ENCODE measurements at places on chromosomes 4 and X.
A peak's percentile ranks its signal among the peaks of the same experiment; 100 is the strongest.

- DNase-seq: no peak
Measured at GRCh38 chrX:152817078-152817764, 13.3 kb downstream of the CETN2 start.

- peak; percentile 2 for DNase-seq
Measured at GRCh38 chrX:100829730-100830129, 9.5 kb downstream of the CSTF2 start.

GRCh38 chr4:85500110-85500867 lies 25.3 kb downstream of the ARHGAP24 start:
- no peak for DNase-seq

DNA sequence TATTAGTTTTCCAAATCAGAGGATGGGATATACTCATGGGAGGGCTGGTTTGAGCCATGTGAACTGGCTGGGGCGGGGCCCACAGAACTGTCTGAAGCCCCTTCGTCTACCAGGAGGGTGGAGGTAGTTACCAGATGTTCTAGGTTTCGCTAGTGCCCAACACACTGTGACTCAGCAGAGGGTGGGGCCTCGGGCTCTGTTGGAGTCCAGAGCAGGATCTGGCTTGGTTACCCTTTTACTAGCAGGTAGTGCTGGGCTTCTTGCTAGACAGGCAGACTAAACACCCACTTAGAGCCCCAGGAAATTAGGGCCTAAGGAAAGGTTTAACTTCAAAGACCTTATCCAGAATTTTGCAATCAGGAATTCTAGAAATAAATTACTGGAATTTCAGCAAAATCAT lies 56.2 kb upstream of the CHRDL1 start:
- no peak for DNase-seq

DNA sequence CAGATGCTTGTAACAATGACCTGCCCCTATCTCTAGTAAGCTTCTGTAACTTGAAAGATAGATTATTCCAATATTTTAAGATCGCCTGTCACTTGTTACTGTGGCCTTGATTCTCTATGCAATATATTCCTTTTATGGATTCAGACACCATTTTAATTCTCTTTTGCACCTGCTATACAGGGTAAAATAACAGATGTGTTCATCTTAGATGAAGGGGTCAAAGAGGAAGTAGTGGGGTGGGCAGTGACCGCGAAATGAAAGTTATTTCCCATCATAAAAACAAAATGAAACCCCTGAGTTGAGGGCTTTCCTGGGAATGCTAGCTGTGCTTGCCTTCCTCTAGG lies 175.9 kb downstream of the TSPAN5 start:
- no peak for DNase-seq

GRCh38 chr4:41750121-41750625 lies 1.6 kb upstream of the PHOX2B start:
- no peak for DNase-seq
